Bronchial epithelial cell (primary cell): ENCODE measurements at places on chromosomes 3 and 15.
A peak's percentile ranks its signal among the peaks of the same experiment; 100 is the strongest.

GRCh38 chr3:47443611-47443995 lies 32.1 kb downstream of the SCAP start:
- peak; percentile 83 for DNase-seq

DNA sequence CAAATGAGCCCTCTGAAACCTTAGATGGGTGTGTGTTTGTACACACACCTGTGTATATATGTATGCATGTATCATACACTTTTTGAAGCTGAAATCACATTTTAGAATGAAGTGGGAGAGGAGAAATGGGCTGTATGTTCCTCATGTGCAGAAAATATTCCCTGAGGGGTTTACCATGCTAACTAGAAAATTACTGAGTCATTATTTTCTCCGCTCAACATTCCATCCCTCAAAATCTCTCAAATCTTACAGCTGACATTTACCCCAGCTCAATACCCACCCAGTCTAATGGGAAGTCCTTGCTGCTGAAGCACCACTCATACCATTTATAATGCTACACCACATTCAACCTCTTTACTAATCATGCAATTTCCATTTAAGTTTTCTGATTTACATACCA lies 138.6 kb downstream of the P2RY1 start:
- DNase-seq, result peak; percentile 23

GRCh38 chr3:32758375-32758753 lies 59.4 kb upstream of the TRIM71 start:
- peak; percentile 17 for DNase-seq

DNA sequence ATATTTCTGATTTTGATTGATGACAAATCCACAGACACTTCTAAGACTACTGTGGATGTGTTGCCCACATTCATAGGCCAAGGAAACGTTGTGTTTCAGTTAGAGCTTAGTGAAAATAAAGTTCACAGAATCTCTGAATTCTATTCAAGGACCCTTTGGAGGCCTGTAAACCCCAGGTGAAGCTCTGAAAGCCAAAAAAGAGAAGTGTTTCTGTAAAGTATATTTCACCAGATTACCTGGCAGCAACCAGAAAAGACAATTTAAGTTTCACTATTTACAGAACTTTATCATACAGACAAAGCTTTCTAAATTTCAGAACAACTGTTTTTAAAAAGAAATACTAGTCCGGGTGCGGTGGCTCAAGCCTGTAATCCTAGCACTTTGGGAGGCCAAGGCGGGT lies 2.6 kb downstream of the CLPX start:
- DNase-seq, result no peak

GRCh38 chr15:50113992-50114780 lies 4.8 kb downstream of the ATP8B4 start:
- no peak for DNase-seq

GRCh38 chr15:93644595-93644994 lies 555.6 kb upstream of the RGMA start:
- DNase-seq, result no peak

- no peak for DNase-seq
These were observed 72.2 kb upstream of the LMOD3 start for GRCh38 chr3:69194431-69195165.

DNA sequence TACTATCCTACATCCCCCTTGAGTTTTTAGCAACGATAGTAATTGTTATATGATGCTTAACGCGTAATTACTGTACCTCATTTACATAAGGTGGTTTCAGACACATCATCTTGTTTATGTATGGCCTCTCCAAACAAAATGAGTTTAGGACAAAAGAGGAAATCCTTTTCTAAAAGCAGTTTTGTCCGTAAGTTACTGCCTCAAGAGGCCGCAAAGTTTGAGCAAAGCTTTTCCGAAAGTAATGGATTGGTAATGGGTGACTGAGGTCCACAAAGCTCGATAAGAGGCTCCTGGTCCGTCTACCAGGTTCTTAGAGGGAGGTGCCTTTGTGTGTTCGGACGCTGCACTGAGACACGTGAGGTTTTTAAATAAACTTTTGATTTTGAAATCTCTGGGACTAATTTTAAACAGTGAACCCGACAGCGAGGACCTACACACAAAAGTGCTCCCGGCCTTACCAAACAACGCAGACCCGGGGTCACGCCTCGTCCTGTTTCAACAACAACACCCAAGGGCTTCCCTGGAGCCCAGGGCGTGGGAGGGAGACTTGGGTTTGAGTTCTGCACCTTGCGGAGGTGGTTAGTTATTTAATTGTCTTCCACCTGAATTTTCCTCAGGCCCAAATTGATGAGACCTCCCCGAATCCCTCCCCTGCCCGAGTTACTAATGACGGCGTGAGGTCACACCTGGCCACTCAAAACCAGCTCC lies 456 bp upstream of the C15orf61 start:
- peak; percentile 38 for DNase-seq

DNA sequence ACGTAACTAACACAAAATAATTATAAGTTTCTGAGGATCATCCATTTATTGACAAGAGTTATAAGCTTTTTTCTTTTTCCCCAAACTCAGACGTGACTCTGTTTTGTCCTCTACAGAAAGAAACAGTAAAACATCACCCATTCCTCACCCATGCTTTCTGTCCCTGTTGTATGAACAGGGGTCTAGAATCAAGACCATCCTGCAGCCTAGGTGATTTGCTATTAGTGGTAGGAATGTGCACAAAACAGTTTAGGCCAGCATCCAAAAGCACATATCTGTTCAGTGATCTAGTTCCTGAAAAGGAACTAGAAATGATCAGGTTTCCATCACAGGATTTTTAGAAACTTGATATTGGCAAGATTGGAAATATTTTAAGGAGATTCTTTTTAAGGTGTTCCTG lies 527.6 kb downstream of the SOX2 start:
- DNase-seq, result no peak

GRCh38 chr3:182793663-182794454 lies 555 bp downstream of the ATP11B start:
- DNase-seq, result peak; percentile 40

- DNase-seq, result no peak
These were observed 4.4 kb upstream of the IRAK2 start for GRCh38 chr3:10160346-10160745.

DNA sequence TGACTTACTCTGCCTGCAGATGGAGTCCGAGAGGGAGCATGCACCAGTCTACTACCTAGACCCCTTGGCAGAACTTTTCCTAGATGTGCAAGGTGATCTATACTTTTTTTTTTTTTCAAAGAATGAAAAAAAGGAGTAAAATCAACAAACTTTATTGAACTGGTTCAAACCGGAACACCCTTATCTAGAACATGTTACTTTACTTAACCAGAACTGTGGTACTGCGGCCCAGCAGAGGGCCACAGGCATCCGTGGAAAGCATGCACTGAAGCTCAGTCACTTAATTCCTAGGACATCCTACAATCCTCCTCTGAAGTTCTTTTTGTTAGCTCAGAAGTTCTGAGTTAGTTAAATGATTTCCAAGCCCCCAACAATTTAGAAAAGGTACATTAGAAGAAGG lies 21.6 kb downstream of the CHAC1 start:
- DNase-seq, result no peak

GRCh38 chr3:77780278-77780996 lies 740.5 kb downstream of the ROBO2 start:
- DNase-seq, result no peak

DNA sequence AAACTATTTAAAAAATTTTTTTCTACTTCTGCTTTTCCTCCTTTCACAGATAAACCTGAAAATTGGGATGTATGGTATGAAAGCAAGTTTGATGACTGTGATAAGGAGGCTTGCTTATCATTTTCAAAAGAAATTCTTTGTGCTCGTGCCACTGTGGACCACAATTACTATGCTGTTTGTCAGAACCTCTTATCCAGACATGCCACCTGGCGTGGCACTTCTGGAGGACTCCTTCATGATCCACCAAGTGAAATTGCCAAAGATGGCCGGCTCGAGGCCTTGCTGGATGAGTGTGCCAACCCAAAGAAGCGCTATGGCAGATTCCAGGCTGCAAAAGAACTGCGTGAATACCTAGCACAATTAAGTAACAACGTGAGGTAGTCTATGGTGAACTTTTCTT lies 17.8 kb downstream of the DIPK2A start:
- no peak for DNase-seq

DNA sequence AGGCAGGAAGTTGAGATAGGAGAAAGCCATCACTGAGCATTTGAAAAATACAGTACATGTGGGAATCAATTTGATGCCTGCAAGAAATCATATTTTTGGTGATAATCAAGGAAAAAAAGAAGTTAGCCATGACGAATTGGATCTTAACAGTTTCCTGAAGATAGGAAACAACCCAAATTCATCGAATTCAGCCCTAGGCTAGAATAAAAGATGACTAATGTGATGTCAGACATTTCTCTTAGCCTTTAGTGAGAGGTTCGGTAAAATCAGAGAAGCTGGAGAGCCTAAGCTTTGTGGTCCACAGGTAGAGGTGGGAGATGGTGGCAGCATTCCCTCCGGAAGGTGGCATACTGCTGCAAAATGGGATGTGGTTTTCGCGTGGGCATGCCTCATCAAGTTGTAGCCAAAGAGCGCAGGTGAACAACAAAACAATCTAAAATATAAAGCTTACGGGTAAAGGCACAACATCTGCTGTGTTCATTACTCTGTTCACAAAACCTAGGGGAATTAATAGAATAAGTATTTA lies 144.1 kb upstream of the ALCAM start:
- no peak for DNase-seq

DNA sequence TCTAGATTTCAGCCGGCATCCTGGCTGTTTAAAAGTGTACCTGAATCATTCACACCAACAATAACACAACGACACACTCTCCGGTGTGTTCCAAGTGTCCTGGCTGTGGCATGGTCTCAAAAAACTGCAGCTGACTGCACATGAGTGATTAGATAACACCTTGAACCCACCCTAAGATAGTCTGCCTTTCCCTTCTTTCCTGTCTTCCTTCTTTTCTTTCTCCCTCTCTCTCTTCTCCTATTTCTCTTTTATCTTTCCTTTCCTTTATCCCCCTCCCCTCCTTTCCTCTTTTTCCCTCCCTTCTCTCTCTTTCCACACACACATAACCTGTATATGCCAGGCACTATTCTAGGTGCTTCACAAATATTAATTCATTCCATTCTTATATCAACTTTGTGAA lies 1.2 kb upstream of the FAH start:
- no peak for DNase-seq

DNA sequence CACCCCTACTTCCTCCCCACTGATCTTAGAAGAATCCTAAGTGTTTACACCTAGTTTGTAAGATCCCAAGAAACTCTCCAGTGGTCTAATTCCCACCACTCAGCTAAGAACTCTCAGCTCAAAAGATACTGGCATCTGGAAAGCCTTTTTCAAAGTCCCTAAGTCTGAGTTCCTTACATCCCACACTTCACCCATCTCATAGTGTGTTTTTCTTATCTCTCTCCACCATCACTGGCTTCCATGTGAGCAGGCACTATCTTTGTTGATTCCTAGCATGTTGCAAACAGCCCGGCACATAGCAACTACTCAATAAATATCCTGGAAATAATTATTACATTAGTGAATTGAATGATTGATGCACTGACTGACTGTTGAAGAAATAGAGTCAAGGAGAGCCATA lies 173.7 kb downstream of the FHIT start:
- DNase-seq, result no peak

- peak; percentile 81 for DNase-seq
These were observed 635 bp downstream of the CD276 start for GRCh38 chr15:73684581-73685455.

DNA sequence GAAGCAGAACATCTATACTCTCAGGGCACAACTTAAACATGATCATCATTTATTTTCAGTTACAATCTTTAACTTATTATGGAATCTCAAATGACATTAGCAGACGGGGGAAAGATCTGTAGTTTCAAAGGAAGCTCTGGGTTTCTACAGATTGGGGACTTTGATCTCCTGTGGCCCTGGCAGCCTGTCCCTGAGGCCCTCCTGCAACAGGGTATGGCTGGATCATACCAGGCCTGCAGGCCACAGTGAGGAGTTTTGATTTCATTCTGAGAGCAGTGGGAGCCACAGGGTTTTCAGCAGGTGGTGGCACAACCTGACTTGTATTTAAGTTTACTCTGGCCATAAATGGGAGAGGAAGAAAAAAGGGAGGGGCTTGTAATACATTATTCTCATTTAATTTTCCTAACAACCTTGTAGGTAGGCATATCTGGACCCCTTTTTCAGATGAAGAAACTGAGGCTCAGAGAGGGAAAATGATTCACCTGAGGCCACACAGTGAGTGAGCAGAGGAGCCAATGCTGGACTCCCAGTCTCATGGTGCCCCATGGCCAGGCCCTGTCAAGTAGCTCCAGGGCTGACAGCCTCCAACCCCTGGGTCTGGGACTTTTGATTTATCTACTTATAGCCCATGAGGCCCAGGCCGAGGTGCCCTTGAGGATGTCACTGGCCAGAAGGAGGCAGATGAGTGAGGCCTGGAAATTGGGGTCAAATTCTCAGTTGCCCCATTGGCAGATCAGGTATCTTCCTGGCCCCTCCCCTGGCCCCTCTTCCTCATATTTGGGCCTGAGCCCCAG lies 71.0 kb downstream of the ATP2B2 start:
- no peak for DNase-seq

- DNase-seq, result no peak
These were observed 788 bp downstream of the FOXB1 start for GRCh38 chr15:60004846-60005351.

- peak; percentile 23 for DNase-seq
These were observed 205.3 kb downstream of the SOX2 start for GRCh38 chr3:181917027-181917426.

- peak; percentile 92 for DNase-seq
These were observed 45.2 kb upstream of the GOLGA8B start for GRCh38 chr15:34628577-34629152.

DNA sequence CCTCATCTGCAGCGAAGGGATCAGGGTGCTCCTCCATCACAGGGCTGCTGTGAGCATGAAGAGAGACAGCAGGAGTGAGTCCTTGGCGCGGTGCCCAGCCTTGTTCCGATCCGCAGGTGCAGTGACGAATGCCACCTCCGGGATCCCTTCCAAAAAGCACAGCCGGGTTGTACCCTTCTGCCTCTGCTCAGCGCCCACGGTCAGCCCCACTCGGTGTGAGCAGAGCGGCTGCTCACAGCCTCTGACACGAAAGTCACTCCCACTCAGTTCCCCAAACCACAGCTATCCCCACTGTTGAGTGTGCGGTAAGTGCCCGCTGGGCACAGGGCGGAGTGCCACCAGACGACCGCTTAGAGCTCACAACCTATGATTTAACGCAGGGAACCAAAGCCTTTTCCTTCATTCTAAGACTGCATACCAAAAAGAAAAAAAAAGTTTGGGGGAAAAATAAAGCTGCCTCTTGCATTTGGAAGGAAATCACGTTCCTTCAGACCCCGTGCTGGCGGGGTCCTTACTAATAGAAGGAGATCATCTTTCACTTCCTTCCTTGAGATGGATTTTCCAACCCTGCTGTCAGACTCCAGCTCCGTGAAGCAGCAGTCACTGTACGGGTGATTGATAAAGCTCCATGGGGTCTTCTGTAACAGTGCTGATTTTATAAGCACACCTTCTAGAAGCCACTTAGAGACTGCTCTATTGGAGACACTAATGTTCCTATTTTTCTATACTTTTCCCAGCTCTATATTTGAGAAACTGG lies 34.7 kb upstream of the TUBGCP5 start:
- no peak for DNase-seq

GRCh38 chr15:74954515-74954914 lies 2.1 kb downstream of the RPP25 start:
- DNase-seq, result no peak

- peak; percentile 87 for DNase-seq
These were observed 105.0 kb upstream of the GAP43 start for GRCh38 chr3:115518100-115518852.
